ENCODE measurements at places on chromosomes 7 and 10.

GRCh38 chr7:12564996-12565764, 5.3 kb upstream of the SCIN start:
- no peak for DNase-seq

GRCh38 chr10:34075254-34075926, 739.7 kb downstream of the PARD3 start:
- DNase-seq: no peak

DNA sequence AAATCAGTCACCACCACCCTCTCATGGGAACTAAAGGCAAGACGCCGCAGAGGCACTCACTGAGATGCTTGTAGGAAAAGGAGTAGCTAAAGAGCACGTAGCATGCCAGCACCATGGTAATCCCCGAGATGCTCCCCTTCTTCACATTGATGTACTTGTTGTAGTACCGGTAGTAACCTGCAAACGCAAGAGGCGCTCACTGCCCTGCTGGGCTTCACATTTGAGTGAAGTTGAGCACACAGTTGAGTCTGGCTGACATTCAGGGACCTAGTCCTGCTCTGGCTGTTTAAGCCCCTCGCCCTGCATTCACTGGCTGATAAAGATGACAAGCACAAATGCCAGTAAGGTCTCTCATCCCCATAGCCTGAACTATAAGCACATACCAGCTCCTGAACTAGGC, 6.9 kb downstream of the ATP5MF start:
- no peak for DNase-seq

GRCh38 chr10:59077855-59078254, 98.6 kb upstream of the PHYHIPL start:
- DNase-seq: no peak

- DNase-seq: no peak
Observed at GRCh38 chr7:36155811-36156361, 2.8 kb downstream of the EEPD1 start.

DNA sequence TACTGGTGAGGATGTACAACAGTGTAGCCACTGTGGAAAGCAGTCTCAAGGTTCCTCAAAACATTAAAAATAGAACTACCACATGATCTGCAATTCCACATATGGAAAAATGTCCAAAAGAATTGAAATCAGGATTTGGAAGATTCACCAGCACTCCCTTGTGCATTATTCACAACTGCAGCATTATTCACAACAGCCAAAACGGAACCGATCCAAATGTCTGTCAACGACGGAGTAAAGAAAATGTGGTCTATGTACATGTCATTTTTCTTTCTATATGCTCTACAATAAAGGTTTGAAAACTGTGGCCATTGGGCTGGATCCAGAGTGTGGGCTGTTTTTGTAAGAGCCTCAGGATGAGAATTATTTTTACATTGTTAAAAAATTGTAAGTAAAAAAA, 1206.1 kb upstream of the CELF2 start:
- DNase-seq: no peak

GRCh38 chr10:114359041-114359952, 45.0 kb downstream of the AFAP1L2 start:
- no peak for DNase-seq

DNA sequence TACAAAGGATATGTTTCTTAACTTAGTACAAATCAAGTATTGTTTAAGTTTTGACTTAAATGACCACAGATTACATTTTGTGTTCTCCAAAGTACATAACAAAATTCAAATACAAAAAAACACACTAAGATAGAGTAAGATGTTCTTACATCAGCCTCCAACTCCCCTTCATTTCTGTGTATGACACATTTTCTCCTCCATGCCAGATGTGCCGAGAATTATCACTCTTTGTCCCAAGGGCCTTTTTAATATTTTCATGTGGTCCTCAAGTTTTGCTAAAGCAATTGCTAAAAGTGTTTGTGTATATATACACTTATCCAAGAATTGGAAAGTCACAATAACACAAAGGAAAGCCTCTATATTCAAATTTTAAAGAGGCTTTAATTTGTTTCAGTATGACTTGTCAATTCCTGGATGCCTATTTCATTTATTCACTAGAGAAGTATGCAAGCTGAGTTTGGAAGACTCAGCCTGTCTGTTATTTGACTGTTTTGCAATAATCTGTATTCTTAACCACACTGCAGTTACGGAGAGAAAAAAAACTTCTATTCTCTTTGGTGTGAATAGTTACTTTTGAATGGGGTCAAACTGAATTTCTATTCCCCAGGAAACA, 586.4 kb upstream of the SEMA3D start:
- no peak for DNase-seq

- DNase-seq: no peak
Observed at GRCh38 chr10:11091517-11092102, 73.9 kb downstream of the CELF2 start.

- no peak for DNase-seq
Observed at GRCh38 chr7:10767771-10768170, 205.9 kb upstream of the PHF14 start.

DNA sequence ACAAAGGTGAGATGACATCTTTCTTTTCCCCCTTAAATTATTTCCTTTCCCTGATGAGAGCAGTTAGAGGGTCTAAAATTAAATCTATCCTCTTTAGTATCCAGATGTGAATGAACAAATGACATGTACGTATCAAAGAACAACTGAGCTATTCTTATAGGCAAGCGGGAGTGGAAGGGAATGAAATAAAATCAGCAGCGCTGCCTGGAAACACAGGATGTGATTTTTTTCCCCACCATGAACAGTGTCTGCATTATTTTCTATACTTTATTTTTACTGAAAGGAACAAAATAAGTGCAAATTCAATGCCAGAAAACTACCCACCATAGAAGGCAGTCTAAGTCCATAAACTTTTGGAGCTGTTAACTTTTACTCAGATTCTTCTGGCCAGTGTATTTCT, 40.6 kb downstream of the SLC26A4 start:
- no peak for DNase-seq

- DNase-seq: no peak
Observed at GRCh38 chr10:10849306-10849705, 168.4 kb upstream of the CELF2 start.

- DNase-seq: no peak
Observed at GRCh38 chr7:104961821-104962220, 52.2 kb upstream of the KMT2E start.

DNA sequence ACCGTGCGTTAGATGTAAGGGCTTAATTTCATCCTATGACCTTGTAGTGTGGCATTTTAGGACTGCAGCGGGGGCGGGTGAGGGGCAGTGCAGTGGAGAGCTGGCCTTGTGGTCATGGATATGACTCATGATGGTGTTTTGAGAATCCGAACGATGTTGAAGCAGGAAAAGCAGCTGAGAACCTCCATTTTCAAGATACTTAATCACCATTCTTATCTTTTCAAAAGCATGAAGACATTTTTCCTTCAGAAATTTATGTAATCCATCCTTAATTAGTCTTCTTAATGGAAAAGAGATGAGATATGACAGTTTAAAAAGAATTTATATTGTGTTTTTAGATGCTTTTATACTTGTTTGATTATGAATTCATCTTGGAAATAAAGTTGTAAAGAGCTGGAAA, 9.6 kb downstream of the ATP5F1C start:
- no peak for DNase-seq

DNA sequence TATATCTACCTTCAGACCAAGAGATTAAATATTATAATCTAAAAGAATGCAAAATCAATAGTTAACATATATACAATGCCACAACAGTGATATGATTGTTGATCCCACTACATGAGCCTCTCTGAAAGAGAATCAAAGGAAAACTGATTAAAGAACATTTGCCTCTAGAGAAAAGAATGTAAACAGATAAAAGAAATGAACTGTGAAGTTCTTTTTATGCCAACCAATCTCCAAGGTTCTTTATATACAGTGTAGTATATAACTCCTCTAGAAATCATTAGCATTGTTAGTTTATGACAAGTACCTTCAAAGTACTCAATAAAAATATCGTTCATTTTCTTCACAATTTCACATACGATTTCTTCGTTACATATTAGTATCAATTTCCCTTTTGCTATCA, 20.1 kb downstream of the CNOT4 start:
- no peak for DNase-seq

GRCh38 chr7:130909161-130909836, 175.3 kb upstream of the KLF14 start:
- DNase-seq: no peak

DNA sequence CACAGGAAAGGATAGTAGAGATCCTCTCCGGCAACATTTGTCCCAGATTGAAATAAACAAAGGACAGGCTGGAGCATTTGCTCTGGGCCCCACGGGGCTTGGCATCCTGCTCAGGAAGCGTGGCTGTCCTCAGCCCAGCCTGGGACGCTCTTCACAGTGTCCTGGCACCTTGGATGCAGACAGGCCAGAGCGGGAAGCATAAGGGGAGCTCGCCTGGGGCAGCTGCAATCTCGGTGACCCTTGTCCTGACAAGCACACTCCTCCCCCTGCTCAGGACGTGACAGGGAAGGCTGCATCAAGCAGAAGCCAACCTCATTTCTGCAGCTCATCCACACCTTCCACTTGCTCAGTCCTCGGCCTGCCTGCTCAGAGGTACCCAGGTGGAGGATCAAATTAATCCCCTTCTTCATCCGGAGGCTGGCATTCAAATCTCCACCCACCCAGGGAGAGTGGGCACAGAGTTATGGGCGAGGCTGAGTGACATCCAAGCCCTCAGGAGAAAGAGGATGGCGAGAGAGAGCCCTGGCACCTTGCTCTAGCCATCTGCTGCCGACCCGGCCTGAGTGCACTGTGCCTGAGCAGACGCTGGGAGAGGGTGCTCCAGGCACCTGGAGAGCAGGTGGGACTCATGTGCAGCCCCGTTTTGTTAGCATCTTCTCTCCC, 47.6 kb downstream of the ABRAXAS2 start:
- no peak for DNase-seq

GRCh38 chr7:103346396-103346795, 1.0 kb upstream of the PSMC2 start:
- DNase-seq: no peak

- DNase-seq: no peak
Observed at GRCh38 chr10:49288341-49289065, 10.5 kb upstream of the C10orf71 start.

DNA sequence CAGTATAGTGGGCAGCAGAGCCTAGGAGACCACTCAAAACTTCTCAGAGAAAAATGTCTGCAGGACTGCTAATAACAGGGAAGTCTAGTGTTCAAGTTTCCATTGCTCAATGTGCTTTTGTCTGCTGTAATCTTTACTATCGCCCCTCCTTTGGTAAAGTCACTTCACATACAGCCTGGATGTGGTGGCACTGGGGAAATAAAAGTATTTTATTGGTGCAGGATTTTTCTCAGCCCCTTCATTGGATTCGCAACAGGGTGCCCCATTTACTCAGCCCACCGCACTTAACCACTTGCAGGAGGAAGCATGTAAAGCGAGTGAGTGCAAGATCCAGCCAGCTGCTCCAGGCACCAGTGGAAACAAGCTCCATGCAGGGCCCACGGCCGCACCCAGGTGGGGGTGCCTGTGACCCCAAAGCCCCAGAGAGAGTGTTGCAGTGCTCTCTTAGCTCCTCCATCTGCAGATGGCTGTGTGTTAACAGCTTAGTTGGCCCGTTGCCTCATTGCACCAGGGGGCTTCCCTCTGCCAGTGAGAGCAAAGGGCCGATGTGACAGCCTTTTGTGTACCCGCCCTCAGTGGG, 163.5 kb upstream of the TMEM72 start:
- DNase-seq: no peak

GRCh38 chr10:101906586-101907183, 63.1 kb upstream of the KCNIP2 start:
- no peak for DNase-seq

DNA sequence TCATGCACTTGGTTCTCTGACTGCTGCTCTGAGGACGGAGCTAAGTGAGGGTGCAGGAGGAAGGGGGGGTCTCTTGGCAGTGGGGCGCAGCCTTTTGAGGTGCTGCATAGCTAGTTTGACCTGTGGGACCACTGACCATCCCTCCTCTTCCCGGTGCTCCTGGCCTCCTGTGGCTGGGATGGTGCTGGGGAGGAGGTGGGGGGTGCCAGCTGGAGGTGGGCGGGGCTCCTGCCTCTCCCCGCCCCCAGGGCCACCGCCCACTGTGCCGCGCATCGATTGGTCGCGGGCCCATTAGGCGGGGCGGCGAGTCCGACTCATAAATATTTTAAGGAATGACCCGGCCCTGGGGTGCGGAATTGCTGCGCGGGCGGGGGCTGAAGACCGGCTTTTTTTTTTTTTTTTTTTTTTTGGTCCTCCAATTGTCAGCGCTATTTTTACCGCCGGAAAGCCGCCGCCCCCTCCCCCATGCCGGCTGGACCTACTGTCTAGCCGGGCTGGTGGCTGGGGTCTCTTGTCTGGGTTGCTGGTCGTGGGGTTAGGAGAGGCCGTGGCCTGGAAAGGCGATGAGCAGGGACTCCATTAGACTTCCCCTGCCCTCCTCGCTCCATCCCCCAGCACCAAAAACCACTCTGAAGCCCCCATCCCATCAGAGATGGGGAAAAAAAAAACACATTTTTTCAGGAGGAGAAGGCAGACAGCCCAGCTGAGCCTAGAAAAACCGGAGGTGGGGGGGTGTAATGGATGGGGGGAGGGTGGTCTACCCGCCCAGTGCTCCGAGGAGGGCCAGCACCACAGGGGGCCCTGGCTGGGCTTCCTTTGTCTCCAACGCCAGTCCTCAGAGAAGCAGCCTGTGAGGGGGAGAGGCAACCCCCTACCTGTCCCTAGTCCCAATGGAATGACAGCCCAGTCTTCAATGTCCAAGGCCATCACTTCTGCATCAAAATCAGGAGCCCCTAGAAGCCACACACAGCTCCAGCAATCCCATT, 6.4 kb downstream of the SH2B2 start:
- no peak for DNase-seq

- no peak for DNase-seq
Observed at GRCh38 chr10:105993609-105994008, 1170.9 kb downstream of the SORCS1 start.

GRCh38 chr7:43516581-43517342, 66.1 kb upstream of the STK17A start:
- no peak for DNase-seq

- no peak for DNase-seq
Observed at GRCh38 chr7:7102906-7103305, 79.4 kb upstream of the C1GALT1 start.

DNA sequence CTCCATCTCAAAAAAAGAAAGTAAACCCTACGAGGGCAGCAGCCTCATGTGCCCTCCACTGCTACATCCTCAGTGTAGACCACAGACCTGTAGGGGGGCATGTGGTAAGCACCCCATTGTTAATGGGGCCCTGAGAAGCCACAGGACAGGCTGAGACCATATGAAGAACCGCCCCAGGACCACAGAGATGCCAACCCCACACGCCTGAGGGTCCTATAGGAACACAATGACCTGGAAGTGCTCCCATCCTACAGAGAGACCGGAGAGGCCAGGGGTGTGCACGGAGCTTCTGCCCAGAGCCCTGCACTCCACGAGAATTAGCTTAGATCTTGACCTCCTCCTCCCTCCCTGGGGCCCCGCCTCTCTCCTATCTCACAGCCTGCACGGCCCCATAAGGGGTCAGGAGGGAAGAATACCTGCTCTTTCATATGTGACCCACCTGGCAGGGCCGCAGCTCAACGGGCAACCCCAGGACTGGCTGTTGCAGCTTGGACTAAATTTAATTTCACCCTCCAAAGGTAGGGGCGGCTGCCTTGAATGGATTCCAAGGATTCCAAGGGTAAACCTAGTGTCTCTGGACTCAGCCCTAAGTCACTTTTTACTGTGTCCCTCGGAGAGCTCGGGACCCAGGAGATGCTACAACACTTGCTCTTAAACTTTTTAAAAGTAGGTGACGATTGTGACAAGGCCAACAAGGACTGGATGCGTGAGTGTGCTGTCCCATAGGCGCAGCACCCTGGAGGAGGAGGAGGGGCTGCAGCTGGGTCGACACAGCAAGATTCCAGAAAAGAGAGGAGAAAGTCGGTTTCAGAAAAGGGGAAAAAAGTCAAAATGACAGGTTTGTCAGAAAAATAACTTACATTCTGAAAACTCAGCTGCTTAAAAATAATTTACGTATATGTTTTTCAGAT, 24.2 kb downstream of the PRKAG2 start:
- no peak for DNase-seq
